ENCODE measurements at places on chromosomes 16 and 17.

GRCh38 chr17:44253006-44253405, 14.9 kb downstream of the SLC4A1 start:
- peak; percentile 51 for DNase-seq

DNA sequence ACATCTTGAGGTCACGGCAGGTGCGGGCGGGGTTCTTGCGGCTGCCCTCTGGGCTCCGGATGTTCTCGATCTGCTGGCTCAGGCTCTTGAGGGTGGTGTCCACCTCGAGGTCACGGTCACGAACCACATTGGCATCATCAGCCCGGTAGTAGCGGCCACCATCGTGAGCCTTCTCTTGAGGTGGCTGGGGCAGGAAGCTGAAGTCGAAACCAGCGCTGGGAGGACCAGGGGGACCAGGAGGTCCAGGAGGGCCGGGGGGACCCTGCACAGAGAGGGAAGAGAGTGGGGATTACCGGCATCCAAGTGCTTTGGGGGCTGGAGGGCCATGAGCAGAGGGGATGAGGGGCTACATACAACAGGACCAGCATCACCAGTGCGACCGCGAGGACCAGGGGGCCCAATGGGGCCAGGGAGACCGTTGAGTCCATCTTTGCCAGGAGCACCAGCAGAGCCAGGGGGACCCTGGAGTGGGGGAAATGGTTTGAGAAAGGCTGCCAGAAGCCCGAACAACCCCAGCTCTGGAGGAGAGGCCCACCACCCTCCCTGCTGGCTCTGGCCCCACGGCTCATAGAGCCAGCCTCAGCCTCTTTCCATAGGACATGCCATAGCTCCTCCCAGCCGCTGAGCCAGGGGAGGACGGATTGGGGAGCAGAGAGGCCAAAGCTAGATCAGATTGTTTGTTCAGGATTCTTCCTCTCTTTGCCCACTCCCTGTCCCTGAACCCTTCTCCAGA, 14.6 kb downstream of the COL1A1 start:
- no peak for DNase-seq

- no peak for DNase-seq
Observed at GRCh38 chr17:40884708-40885512, at the start of gene KRT20. KRT20 (minus strand) TSS chr17:40885242; CDS start chr17:40885185, 57 bp downstream.

GRCh38 chr17:79848370-79848766, 9.1 kb upstream of the CBX4 start:
- no peak for DNase-seq

DNA sequence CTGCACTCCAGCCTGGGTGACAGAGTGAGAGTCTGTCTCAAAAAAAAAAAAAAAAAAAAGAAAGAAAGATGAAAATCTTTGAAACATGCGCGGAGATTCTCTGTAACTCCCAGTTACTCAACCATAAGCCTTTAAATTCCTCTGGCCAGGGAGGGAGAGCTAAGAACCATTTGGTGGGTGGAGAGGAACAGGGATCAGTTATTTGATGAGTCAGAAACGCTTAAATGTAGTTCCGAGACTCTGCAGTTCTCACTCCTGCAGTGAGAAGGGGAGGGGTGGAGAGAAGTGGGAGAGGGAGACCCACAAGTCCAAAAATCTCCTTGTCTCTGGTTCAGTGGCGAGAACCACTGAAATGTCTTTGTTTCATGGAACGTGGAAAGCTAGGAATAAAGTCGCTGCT, 266.7 kb downstream of the SOX9 start:
- no peak for DNase-seq

- no peak for DNase-seq
Observed at GRCh38 chr16:8048433-8048832, 541.9 kb downstream of the TMEM114 start.

GRCh38 chr17:64291268-64291851, 28.3 kb upstream of the TEX2 start:
- peak; percentile 49 for DNase-seq

DNA sequence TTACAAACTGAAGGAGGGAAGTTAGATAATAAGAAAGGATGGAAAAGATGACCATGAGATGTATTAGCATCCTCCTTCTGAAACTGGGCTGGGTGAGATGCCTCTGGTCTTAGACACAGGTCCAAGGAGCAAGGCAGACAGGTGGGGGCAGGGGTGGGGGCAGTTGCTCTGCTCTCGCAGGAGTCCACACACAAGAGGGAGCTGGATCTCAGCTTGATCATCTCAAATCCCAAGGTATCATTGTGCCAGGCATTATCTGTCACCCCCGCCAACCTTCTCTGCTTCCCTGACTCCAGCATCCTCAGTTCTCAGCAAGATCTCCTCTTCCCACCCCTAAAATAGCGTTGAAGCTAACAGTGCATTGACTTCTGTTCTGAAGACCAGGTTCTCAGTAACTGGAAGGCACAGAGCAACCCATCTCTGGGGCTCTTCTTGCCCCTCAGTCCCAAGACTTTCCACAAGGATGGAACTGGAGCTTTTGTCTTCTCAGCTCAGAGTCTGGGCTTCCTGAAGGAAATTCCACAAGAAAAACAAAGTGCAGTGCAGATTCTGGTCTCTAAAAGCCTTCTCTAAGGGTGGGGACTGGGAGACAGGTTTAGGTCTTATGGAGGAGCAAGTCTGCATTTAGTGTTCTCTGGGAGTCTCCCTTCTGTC, 1.6 kb downstream of the FLOT2 start:
- no peak for DNase-seq

DNA sequence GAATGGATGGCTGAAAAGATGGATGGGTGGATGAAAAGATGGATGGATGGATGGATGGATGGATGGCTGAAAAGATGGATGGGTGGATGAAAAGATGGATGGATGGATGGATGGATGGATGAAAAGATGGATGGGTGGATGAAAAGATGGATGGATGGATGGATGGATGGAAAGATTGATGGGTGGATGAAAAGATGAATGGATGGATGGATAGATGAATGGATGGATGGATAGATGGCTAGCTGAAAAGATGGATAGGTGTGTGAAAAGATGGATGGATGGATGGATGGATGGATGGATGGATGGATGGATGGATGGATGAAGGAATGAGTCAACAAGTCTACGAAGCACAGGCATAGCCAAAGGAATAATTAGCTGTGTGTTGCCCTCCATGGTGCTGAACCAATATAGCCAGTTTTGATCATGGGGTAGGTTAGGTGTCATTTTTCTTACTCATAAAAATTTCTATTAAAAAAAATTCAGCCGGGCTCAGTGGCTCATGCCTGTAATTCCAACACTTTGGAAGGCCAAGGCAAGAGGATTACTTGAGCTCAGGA, 41.1 kb downstream of the NLRC5 start:
- no peak for DNase-seq

- no peak for DNase-seq
Observed at GRCh38 chr16:85689285-85689949, 663 bp upstream of the GINS2 start.

GRCh38 chr17:58329810-58330537, 1.4 kb upstream of the TSPOAP1 start:
- DNase-seq = peak; percentile 35

DNA sequence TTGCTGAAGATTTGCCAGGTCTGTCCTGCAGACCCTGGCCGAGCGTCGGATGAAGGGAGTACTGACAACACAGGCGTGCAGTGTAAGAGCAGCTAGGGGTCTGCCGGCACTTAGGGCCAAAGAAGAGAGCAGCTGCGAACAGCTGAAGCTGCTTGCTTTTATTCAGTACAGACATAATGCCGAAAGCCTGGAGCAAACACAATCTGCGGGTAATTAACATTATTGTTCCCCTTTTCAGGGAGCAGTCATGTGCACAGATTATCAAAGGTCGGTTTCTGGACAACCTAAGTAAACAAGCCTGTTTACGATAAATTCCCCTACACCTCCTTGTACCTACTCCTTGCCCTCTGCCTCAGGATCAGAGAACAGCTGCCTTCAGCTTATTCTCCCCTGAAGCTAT, 12.0 kb upstream of the KRT23 start:
- DNase-seq = no peak

- DNase-seq = no peak
Observed at GRCh38 chr17:3627769-3628167, 8.3 kb downstream of the SHPK start.

- DNase-seq = no peak
Observed at GRCh38 chr17:21677126-21677910, 15.0 kb upstream of the KCNJ18 start.

DNA sequence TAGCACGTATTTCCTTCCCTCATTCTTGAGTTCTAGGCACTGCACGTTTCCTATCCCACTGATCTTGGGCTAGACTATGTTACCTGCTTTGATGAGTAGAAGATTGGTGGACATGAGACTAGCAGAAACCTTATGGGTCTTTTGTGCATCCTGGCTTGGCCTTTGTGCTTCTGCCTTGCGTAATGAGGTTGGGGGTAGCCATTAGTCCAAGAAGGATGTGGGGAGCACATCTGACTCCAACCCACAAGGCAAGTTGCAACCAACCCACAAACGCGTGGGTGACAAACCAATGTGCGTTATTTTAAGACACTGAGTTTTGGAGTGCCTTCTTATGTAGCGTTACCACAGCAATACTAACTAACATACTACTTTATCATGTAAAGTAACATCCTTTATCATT, 180.4 kb upstream of the IRX5 start:
- DNase-seq = no peak

- DNase-seq = no peak
Observed at GRCh38 chr17:80717720-80718083, 173.1 kb downstream of the RPTOR start.

DNA sequence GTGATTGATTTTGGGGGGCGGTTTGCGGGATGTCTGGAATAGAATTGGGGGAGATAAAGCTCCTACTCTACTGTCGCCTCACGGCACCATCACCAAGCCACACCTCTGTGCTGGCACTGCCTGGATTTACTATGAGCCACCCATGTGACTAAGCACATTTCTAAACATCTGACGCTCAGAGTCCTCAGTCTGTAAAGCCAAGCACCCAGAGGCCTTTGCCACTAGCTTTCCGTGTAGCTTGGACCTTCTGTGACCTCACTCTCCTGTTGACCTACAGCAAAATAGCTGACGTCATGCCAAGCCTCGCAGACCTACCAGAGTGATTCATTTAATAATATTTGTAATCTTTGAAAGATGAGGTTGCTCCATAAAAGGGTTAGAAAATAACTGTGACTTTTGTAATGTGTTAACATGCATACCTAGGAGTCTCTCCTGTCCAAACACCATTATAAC, 38.5 kb upstream of the MYOCD start:
- DNase-seq = no peak

GRCh38 chr16:75305364-75306098, 54.1 kb upstream of the BCAR1 start:
- DNase-seq = peak; percentile 91

DNA sequence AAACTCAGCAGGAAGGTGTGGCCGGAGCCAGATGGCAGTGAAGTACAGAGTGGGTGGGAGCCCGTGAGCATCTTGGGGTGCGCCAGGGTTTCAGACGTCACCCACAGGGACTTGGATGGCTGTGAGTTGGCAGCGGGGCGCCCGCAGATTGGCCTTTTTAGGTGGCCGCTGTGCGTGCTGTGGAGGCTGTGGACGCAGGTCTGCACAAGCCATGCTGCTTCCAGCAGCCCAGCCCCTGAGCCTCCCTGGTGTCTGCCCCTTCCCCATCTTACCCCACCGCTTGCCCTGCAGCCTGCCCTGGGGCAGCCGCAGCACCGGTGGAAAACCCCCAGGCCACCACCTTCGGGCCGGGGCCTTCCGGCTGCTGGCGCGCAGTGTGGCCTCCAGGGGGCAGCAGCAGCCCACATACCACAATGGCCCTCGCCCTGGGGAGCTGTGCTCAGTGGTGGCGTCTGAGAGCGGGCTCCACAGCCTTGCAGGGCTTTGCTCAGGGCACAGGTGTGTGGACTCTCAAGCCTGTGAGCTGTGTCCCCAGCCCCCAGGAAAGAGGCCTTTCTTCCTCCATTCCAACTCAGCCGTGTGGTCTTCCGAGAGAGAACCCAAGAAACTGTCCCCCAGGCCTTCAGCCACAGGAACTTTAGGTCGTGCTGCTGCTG, 11.8 kb downstream of the ENDOV start:
- peak; percentile 74 for DNase-seq

GRCh38 chr16:53768593-53768992, 64.6 kb downstream of the FTO start:
- no peak for DNase-seq

- DNase-seq = no peak
Observed at GRCh38 chr16:55047903-55048497, 117.3 kb downstream of the IRX5 start.

GRCh38 chr17:8333281-8333680, 6.4 kb upstream of the ODF4 start:
- DNase-seq = no peak

- peak; percentile 49 for DNase-seq
Observed at GRCh38 chr16:3020604-3021448, 658 bp downstream of the TNFRSF12A start.

DNA sequence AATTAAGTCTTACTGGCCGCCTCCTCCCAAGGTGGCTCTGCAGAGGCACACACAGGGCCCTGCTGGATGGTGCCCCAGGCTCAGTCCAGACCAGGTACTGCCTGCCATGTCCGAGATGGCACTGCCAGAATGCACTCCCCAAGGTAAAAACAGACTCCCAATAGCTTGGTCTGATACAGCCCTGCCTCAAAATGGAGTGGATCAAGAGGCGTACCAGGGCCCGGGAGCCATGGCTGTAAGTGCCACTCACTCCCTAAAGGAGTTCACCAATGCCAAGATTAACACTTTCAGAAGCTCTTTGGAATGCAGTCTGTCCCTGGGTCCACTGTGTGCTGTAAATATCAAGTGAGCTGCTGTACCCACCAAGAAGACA, 576 bp upstream of the MYO18A start:
- DNase-seq = no peak

DNA sequence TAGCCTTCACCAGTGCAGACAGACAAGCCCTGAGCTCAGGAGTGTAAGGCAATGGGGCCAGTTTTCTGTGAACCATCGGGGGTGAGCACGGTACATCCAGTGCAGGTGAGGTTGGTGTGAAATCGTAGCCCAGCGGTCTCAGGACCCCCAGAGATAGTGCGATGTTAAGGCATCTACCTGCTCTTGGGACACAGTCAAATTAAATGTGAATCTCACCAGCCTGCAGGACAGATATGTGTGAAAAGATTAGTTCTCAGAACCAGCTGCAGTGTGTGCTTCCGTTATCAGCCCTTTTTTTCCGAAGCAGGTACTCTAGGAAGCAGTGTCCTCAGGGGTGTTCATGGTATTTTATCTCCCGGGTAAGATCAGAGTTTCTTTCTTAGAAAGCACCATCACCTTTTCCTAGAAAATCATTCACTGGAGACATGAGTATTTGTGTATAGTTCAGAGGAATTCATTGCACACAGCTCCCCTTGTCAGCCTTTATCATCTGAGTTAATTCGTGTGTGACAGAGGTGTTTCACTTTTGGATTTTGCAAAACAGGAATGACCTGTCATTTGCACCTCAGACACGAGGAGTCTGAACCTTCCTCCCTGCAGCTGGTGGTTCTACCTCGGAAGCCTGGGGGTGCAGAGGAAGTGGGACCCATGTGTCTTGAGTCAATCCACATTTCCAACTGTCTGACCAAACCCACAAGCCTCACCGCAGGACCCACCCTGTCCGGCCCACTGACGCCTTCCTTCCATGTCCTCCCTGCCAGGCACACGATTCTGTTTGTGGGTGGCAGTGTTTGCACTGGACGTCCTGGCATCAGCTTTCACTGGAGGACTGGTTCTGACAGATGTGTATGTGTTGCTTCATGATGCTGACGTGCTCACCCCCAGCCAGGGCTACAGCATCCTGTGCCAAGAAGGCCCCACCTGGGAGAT, 107.8 kb downstream of the CLEC16A start:
- DNase-seq = no peak

GRCh38 chr16:80569440-80570105, 28.8 kb downstream of the DYNLRB2 start:
- DNase-seq = no peak

All from hematopoietic multipotent progenitor cell treated with erythropoietin and hydrocortisone succinate and interleukin-3 and kit ligand, for 15 days (in vitro differentiated cells).